ENCODE measurements at places on chromosomes 4 and X.

GRCh38 chr4:183266371-183266770 lies 53.7 kb downstream of the CLDN22 start:
- no peak for DNase-seq

- DNase-seq: no peak
Observed at GRCh38 chr4:102593147-102593546, 92.0 kb downstream of the NFKB1 start.

- no peak for DNase-seq
Observed at GRCh38 chrX:68180579-68180978, 252.7 kb downstream of the OPHN1 start.

DNA sequence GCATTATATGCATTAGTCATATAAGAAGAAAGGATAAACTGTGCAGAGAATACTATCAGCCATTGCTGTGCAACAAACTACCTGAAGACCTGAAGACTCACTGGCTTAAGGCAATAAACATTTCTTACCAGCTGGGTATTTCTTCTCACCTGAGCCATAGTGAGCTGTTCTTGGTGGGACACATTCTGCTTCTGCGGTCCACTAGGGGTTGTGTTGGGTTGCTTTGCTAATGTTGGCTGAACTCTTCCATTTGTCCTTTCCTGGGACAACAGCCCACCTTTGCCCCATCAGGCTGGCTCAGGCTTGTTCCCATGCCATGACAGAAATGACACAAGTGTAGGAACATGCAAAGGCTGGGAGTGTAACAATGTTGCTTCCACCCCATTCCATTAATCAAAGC lies 388.6 kb downstream of the PCDH7 start:
- no peak for DNase-seq

- DNase-seq: no peak
Observed at GRCh38 chr4:177441061-177441802, 1.0 kb downstream of the AGA start.
